ENCODE measurements at places on chromosomes 6 and 20.

DNA sequence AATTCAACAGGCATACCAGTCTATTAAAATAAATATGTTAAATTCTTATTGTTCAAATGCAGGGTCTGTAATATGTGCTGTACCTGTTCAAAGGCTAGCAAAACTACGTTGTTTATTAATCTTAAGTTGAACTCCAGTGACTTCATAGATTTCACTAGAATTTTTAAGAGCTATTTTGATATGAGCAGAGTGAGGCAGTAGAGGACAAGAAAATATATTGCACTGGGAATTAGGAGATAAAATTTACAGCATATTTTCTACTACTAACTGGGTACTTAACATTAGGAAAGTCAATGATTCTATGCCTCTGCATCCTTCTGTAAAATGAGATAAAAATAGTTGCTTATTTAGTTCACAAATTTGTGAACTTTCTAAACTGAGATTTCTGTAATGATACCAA, 162.2 kb upstream of the BMP5 start:
- DNase-seq = no peak

GRCh38 chr20:62485062-62485700, 9.4 kb upstream of the GATA5 start:
- peak; percentile 71 for DNase-seq

GRCh38 chr20:20837574-20838021, 125.2 kb upstream of the RALGAPA2 start:
- DNase-seq = peak; percentile 71

- no peak for DNase-seq
These were observed 29.4 kb downstream of the RNF8 start for GRCh38 chr6:37382994-37383765.

DNA sequence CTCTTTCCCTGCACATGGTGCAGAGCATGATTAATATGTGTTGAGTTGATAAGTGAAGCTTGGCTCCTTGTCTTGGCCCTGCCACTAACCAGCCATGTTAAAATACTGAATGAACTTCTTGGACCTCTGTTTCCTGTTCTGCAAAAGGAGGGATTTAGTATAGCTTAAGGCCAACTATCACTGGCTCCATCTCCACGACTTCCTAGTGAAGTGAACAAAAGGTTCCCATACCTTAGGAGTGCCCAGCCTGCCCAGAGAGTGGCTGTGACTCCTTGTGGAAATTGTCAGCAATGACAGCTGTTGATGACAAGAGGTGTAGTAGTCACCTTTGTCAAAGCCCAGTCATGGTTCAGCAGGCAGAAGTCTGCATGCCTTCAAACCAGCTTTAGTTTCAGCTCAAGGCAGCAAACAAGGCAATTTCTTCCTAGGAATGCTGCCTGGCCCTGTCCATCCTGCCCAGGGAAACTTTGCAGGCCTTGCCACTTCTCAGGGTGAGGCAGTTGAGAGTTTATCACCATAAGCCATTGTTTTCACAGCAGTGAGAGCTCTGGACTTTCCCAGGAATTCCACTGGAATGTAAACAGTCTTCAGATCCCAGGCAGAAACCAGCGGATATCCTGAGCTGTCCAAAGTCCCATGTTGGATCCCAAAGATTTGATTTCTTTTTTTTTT, 169.7 kb upstream of the TNFAIP3 start:
- DNase-seq = no peak
